ENCODE measurements at places on chromosomes 7 and 10. TPM values are rescaled to one million over a fixed set of nuclear protein-coding genes. Genes with fewer than 3 reads are reported as not detected.

Gene GHRHR
- not detected for total RNA-seq

Gene TBXAS1
- 11.3 TPM for total RNA-seq

Gene ZCCHC24
- 52.9 TPM for total RNA-seq

Gene SPAM1
- not detected for total RNA-seq

Gene GNAI1
- total RNA-seq: 18.4 TPM

Gene SUN3
- total RNA-seq: not detected

Gene CDK5
- total RNA-seq: 5.1 TPM

Gene FKBP6
- total RNA-seq: not detected

DNA sequence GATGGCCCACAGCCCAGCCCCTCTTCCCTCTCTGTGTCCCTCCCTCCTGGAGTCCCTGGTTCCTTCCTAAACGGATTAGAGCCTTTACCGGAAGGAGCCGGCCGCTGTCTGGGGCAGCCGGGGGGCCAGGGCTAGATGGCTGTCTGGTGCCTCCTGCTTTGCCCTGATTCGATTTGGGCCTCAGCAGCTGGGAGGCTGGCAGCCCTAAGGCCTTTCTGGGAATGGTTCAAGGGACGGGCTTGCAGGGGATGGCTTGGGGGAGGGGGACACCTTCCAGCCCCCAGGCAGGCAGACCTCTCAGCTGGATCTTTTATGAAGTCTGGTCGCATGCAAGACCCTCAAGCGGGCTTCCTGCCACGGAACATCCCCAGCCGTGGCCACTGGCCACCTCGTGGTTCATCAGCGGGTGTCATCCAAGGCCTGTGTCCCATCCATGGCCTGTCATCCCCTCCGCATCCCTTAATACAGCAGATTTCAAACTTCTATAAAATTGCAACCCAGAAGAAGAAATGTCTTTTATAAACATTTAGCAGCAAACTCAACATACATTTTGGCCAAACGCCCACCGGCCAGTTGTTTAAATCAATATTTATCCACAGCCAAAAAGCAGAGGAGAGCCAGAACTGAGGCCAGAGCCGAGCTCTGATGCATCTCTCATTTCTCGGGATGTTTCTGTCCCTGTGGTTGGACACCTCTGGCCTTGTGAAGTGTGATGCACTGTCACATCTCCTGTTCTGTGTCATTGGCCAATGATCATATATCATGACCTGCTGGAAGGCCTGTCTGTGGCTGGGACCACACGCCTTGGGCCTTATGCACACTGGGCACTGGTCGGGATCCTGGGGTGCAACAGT lies 52.0 kb downstream of the GTF2IRD1 start:
- no peak for DNase-seq

DNA sequence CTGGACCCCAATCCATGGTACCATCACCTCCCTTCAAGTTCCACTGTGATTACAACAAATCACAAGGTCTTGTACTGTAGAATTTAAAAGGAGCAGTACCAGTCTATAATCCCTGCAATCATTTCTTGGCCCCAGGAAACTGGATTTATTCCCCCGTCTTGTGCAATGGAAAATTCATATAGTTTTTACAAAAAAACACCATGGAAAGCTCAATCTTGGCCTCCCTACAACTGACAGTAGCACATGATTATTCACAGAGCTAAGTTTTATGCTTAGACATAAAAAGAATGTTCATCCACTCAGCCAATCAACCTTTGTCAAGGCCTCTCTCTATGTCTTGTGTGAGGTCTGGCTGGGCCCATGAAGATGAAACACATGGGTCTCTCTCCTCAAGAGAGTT lies 10.2 kb downstream of the DGKI start:
- DNase-seq: no peak

DNA sequence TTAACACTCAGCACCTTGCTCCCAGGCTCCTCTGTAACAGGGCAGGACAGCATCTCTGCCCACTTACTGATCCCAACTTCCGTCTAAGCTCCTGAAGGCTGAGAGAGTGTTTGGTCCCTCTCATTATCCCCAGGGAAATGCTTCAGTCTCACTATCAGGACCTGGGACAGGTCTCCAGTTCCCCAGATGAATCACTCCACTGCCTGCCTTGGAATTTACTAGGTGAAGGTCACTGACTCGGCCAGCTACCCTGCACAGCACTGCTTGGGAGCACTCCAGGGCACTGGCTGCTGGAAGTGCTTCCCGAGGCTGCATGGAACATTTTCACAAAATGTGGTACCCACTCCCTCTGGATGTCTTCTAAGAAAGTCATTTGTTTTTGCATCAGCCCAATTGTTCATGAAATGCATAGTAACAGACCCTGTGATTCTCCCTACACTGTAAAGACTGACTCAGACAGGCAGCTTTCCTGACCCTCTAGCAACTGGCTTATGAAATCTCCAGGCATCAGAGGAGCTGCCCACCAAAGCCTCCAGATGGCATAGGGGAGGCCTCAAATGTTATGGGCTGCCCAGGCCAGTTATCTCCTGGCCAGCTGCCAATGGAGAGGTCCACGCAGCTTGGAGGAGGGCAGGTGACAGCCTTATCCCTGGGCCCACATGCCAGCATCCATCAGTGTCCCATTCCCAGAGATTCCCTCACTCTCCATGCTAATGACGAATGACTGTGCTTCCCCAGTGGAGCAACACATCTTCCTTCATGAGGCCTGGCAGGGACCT lies 89.1 kb downstream of the GFRA1 start:
- DNase-seq: no peak

GRCh38 chr10:11465406-11465805 lies 146.0 kb downstream of the USP6NL start:
- no peak for DNase-seq

DNA sequence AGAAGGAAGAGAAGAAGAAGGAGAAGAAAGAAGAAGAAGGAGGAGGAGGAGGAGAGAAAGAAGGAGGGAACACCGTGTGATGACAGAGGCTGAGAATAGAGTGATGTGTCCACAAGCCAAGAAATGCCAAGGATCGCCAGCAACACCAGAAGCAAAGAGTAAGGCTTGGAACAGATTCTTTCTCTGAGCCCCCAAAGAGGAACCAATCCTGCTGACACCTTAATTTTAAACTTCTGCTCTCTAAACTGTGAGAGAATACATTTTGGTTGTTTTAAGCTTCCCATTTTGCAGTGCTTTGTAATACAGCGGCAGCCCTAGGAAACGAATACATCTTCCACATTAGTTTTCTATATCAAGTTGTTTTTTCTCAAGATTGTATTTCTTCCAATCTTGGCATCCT lies 13.9 kb upstream of the WNT8B start:
- DNase-seq: no peak

DNA sequence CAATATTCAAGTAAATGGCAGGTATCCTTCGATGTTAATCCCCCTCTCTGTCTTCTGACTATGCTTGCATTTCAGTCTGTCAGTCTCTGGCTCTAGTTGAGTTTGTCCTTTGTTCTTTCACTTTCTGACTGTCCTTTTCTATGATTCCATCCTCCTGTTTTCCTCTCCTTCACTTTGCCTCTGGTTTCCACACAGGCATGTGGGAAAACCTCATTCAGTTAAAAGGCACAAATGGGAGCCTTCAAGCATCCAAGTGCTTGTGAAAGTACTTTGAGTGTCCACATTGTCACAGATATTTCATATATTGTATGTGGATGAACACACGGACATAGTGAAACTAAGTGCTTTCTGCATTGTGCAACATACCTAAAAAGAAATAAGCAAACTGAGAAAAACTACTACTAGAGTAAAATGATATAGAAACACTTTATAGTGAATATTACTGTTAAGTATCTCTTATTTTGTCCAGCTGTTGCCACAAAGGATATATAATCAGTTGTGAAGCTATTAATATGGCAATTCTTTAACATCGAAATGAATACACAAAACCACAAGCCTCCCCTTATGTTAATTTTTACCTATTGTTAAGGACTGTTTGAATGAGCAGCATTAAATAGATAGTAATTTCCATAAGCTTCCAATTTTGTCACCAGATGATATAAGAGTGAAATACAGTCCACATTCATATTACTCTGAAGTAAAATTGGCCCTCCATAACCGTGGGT lies 71.7 kb downstream of the NRBF2 start:
- DNase-seq: no peak

DNA sequence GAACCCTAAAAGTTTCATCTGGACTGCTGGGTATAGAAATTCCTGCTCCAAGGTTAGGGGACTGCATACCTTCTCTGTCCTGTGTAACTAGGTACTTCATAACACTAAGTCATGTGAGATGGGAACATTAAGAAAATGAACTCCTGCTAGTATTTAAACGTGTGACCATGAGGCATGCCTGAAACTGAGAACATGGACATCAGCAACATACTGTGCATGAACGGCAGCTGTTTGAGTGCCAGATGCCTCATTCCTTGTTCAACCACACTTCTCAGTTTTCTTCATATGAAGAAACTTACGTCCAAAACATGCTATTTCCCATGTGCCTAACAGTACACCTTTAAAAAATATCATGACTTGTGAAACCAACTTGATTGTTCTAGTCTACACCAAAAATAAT lies 88.5 kb downstream of the CREM start:
- no peak for DNase-seq

DNA sequence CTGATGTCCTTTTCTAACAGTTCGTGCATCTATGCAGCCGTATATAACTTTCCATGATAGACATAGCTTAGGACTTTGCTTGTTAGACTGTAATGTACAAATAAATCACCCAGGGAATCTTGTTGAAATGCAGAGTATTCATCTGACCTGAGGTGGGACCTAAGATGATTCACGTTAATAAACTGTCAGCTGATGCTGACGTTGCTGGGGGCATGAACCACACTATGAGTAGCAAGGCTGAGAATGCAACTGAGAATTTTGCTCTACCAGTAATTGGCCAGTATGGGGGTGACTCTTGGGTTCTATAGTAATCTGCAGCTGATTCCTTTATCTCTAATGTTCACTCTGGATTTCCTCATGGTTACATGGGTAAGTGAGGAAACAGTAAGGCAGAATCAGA lies 130.1 kb upstream of the MALRD1 start:
- no peak for DNase-seq

DNA sequence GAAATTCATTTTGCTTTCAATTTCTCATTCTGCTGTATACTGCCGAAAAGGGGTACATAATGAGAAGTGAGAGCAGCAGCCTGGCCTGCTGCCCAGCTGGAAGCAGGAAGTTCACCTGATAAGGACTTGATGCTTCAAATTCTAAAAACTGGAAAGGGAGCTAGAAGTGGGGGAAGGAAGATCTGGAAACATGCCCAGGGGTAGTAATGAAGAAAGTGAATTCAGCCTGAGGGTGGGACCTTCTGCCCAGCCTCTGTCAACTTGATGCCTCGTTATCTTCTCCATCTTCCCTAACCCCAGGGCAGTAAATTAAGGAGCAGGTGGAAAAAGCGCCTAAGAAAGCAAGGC lies 69.4 kb downstream of the ARMH3 start:
- peak; percentile 60 for DNase-seq

DNA sequence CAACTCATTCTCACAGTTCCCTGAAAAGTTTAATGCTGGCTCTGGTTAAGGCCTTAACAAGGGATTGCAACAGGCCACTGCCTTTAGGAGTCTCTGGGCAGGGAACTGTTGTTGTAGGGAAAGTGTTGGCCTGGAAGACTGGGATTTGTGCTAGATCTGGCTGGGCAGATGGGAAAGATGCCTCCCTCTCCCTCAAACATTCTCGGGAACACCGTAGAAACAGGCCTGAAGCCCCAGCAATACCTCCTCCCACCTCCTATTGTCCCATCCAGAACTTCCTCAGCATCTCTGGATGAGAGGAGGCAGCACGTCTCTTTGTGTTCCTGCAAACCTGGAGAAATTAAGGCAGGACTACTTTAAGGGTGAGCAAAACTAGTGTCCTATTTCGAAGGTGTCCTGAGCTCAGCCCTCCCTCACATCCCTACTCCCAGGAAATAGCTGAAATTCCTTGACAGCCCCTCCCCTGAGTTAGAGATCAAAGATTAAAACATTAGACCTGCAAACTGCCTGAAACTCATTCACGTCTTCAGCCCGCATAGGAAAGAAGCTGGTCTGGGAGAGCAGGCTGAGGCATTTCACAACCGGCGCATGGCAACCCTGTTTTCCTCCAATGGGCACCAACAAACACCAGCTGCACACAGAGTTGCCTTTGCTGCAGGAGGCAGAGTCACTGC lies 10.9 kb upstream of the MAP3K8 start:
- DNase-seq: peak; percentile 44
